ENCODE measurements at places on chromosomes 2 and 18. TPM values are rescaled to one million over a fixed set of nuclear protein-coding genes. Genes with fewer than 3 reads are reported as not detected.
A peak's percentile ranks its signal among the peaks of the same experiment; 100 is the strongest.

DNA sequence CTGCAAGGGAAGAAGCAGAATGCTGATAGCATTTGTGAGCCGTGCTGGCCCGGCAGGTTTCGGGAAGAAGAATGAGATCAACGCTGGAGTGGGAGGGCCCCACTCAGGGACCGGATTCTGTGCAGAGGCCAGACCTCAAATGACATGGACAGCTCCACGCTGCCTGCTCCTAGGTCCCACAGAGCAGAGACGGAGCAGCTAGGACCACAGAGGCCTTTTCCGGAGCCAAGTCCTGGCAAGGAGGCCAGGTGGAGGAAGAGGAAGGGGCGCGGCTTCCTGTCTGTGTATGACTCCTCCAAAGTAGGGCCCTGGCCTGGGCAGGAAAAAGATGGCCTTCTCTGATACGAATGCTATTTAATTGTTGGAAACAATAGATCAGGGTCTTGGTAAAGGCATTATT lies 139.9 kb downstream of the LRRC30 start:
- DNase-seq: peak; percentile 16

- DNase-seq: no peak
Measured at GRCh38 chr18:47979611-47980200, 49.2 kb upstream of the SMAD2 start.

DNA sequence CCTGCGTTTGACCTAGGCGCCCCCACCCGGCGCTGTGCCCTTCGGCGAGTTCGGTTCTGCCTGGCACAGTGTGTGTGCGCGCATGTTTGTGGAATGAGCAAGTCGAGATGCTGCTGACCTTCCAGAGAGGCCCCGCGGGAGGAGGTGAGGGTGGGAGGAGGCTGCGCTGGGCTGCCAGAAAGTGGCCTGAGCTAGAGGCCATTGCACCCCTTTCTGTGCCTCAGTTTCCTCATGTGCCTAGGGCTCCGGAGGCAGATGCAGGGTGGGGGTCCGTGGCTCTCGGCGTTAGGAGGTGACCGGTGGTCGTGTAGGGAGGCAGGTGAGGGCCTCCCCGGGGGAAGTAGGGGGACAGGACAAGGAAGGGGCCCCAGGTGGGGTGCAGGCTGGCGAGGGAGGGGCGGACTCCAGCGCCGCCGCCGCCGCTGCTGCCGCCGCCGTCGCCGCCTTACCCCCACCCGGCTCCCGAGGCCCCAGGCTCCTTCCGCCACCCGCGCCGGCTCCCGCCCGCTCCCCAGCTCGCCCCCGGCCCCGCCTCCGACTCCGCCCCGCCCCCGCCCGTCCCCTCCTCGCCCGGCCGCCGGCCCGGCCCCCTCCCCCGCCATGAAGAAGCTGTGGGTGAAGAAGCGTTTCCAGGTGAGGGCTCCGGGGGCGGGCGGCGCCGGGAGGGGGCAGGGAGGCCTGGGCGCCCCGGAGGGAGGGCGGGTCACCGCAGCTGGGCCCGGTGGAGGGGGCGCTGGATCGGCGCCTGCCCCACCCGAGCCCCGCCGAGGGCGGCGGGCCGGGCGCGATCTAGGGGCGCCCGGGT lies 7.0 kb downstream of the SPEG start:
- no peak for DNase-seq

GRCh38 chr2:134277223-134277622 lies 23.4 kb downstream of the MGAT5 start:
- DNase-seq: no peak

The SP140 gene
- 4.2 TPM for total RNA-seq

DNA sequence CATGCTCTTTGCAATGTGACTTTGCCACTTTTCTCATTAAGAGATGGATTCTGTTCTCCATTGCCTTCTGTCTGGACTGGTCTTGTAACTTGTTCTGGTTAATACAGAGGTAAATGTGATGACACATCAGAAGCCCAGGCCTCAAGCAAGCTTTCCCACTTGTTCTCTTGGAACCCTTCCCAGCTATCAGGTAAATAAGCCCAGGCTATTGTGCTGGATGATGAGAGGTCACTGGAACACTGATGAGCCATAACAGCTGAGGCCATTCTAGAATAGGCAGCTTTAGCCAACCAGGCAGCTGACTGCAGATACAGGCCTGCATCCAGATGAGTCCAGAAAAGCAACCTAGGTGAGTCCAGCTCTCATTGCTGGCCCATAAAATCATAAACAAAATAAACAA lies 1007.0 kb upstream of the ACVR2A start:
- DNase-seq: peak; percentile 19

GRCh38 chr2:149314687-149315086 lies 15.7 kb upstream of the LYPD6 start:
- no peak for DNase-seq

The HOXD10 gene
- total RNA-seq: not detected

- no peak for DNase-seq
Measured at GRCh38 chr2:216606551-216607276, 26.5 kb upstream of the IGFBP2 start.

The ADRA2B gene
- total RNA-seq: 0.95 TPM

- DNase-seq: no peak
Measured at GRCh38 chr2:128821010-128821409, 502.3 kb upstream of the HS6ST1 start.

GRCh38 chr18:610214-610928 lies 13.6 kb downstream of the CLUL1 start:
- DNase-seq: no peak

The TTR gene
- 159 TPM for total RNA-seq

All from mucosa of gallbladder (tissue), 1 donor.